ENCODE measurements at places on chromosomes 3 and 15. TPM values are rescaled to one million over a fixed set of nuclear protein-coding genes. Genes with fewer than 3 reads are reported as not detected.

Gene TYRO3
- 6.2 TPM for total RNA-seq

Gene MTFMT
- 24.5 TPM for total RNA-seq

Gene FBLN2
- 54.6 TPM for total RNA-seq

Gene CDCP1
- total RNA-seq, result 7.6 TPM

Gene IGSF11
- under 0.01 TPM for total RNA-seq

Gene LMAN1L
- total RNA-seq, result under 0.01 TPM

Data from osteoblast (primary cell).